CD4-positive, alpha-beta T cell treated with Interleukin-12 subunit alpha and Interleukin-12 subunit beta, for 1 hour (primary cell): ENCODE measurements at places on chromosomes 16 and 17.

DNA sequence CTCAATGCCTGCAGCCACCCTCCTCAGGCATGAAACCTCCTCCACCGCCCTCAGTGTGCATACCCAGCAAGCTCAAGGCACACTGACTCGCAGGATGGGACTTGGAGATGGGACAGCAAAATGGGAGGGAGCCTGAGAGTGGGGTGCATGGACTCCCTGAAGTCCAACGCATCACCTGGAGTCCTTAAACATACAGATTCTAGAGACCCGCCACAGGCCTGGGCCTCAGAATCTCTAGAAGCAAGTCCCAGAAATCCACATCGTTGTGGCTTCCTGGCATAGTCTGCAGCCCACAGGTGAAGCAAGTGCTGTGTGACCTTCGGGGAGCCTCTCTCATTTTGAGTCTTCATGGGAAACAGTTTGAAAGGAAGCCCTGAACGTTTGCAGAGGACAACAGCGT is 3.6 kb upstream of the TBX21 start:
- no peak for DNase-seq

DNA sequence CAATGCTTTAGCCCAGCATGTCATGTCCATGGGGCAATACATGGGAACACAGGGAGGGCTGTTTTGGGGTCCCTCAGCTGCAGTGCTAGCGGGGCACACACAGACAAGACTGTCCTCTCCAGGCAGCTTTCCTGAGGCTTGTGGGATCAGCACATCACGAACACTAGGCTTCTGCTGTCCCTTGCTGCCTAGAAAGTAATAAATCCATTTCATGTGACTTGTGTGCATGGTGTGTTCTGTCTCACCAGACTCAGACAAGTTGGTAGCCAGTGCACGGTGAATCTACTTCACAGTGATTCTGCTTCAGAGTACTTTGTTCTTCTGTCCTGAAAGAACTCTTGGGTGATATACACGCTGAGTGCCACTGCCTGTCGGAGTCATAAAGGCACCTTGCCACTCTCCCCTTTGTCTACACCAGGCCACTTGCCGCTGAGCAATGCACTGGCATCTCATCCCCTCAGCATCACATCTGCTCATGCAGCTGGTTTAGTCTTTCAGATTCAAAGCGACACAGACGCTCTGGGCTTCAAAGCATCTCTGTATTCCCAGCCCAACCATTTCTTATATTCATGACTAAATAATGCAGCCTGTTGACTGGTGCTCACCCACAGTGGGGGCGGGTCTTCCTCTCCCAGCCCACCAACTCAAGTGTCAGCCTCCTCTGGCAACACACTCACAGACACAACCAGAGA is 95.2 kb upstream of the COX10 start:
- DNase-seq: no peak

GRCh38 chr17:63421681-63422645 is 24.1 kb downstream of the CYB561 start:
- DNase-seq: no peak

GRCh38 chr17:32503251-32504165 is 16.7 kb downstream of the CDK5R1 start:
- DNase-seq: peak; percentile 65

DNA sequence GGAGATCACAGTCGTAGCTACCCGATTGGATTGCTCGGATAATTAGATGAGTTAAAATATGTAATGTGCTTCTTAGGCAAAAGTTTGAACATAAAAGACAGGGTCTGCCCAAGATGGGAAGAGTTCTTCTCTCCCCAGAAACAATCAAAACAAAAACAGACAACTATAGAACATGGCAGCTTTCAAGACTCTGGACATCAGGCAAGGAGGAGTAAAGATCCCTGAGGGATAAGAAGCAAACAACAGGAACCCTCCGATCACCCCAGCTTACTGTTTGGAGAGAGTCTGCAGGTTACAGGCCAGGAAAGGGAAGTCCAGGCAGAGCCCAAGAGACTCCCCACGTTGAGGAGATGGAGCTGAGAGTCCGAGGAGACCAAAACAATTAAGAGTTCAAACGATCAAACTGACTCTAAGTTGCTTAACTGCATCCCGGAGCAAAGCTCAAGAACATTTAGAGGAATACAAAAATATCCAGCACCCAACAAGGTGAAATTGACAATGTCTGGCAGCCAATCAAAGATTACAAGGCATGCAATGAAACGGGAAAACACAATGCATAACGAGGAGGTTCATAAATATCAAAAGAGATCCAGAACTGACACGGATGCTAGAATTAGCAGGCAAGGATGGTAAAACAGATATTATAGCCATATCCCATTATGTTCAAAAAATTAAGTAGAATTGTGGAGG is 3.9 kb downstream of the ASGR2 start:
- no peak for DNase-seq

- no peak for DNase-seq
These were observed 1.0 kb downstream of the MYO15B start for GRCh38 chr17:75588596-75589011.

- no peak for DNase-seq
These were observed 13.1 kb downstream of the SLC47A2 start for GRCh38 chr17:19703106-19703827.

DNA sequence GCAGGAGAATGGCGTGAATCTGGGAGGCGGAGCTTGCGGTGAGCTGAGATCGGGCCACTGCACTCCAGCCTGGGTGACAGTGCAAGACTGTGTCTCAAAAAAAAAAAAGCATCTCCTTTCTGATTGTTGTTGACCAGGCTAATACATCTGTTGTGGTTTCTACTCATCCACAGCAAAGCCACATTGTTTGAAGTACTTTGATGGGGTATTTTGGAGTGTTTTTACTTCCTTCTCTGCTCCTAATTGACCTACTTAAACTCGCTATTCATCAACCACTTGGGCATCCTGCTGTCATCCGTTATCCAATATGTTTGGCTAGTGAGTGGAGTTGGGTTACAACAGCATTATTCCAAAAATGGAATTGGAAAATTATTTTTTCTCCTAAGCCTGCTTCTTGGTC is 3.5 kb upstream of the CDC27 start:
- peak; percentile 36 for DNase-seq

DNA sequence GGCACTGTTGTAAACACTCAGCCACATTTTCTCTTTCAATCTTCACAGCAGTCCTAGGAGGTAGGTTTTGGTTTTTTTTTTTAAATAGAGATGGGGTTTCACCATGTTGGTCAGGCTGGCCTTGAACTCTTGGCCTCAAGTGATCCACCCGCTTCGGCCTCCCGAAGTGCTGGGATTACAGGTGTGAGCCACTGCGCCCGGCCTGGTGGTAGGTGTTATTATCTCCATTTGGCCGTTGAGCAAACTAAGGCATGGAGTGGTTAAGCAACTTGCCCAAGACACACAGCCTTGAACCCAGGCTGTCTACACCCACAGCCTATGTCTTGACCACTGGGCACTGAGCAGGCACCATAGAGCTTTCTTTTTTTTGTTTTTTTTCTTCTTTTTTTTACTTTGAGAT is 8.6 kb downstream of the SGCA start:
- DNase-seq: no peak

- DNase-seq: no peak
These were observed 9.0 kb downstream of the MYO15A start for GRCh38 chr17:18117533-18117932.
